Suppressor macrophage treated with lipopolysaccharide for 1 hour (primary cell): ENCODE measurements at places on chromosomes 7 and 10.

DNA sequence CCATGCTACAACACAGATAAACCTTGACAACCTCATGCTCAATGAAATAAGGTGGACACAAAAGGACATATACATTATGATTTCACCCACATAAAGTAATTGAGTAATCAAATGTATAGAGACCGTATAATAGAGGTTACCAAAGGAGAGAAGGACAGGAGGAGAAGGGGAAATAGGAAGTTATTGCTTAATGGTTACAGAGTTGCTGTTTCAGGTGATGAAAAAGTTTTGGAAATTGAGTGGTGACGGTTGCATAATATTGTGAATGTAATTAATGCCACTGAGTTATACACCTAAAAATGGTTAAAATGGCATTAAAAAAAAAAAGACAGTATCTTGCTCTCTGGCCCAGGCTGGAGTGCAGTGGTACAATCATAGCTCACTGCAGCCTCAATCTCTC lies 1.5 kb upstream of the OGDH start:
- no peak for DNase-seq

DNA sequence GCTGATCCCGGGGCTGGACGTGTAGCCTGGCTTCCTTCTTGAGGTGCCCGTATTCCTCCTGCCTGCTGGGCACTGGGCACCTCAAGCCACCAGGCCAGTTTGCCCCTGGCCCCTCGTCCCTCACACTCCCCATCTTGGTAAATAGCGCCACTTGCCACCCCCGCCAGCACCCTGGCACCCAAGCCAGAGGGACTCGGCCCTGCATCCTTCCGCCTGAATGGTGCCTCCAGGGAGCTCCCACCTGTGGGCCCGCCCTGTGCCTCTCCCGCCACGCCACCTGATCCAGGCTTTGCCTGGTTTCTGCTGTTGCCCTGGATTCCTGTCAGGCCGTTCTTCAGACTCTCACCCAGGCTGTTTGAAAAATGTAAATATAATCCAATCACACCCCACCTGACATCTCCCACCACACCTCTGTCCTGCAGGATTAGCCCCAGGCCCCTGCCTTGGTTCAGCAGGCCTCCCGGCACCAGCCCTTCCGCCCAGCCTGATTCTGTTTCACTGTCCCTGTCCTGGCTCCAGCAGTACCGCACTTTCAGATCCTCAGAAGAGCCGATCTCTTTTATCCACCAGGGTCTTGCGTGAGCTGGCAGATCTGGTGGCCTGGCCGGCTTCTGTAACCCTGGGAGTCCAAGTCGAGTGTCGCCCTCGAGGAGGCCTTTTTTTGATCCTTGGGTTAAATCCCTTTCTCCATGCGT lies 33.8 kb downstream of the WIPI2 start:
- no peak for DNase-seq

DNA sequence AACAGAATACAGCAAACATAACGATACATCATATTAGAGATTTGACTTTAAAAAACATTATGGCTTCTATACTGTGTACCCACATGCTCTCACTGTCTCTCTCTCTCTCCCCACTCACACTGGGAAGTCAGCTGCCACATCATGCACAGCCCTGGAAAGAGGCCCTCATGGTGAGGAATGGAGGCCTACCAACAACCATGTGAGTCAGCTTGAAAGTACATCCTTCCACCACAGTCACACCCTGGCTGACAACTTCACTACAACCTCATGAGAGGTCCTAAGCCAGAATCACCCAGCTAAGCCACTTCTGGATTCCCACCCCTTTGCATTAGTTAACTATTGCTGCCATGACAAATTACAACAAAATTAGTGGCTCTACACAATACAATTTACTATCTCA lies 23.3 kb upstream of the GPR22 start:
- no peak for DNase-seq

DNA sequence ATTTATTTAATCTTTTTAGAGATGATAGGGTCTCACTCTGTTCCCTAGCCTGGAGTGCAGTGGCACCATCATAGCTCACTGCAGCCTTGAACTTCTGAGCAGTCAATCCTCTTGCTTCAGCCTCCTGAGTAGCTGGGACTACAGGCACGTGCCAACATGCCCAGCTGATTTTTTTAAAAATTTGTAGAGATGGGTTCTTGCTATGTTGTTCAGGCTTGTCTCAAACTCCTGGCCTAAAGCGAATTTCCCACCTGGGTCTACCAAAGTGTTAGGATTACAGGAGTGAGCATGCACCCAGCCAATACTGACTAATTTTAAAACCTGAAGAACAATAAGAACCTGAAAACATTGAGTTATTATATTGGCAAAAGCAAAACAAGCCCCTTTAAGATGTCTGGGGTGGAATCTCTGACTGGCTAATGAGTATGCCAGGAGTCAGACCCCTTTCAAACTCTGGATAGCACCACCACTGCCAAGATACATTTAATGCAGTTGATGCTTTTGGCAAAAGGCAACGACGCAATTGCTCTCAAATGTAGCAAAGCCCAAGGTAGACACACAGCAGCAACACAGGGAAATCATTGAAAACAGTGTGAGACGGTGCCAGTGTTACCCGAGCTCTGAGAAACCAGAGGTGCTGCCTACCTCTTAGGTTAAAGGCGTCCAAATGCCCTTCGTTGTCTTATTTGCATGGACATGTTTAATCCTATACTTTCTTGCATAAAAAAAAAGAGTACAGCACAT lies 40.7 kb upstream of the TOMM7 start:
- DNase-seq = no peak

GRCh38 chr7:27161721-27162560 lies 3.4 kb downstream of the HOXA9 start:
- DNase-seq = no peak

- peak; percentile 2 for DNase-seq
Measured at GRCh38 chr7:144936314-144936713, 100.5 kb upstream of the TPK1 start.

DNA sequence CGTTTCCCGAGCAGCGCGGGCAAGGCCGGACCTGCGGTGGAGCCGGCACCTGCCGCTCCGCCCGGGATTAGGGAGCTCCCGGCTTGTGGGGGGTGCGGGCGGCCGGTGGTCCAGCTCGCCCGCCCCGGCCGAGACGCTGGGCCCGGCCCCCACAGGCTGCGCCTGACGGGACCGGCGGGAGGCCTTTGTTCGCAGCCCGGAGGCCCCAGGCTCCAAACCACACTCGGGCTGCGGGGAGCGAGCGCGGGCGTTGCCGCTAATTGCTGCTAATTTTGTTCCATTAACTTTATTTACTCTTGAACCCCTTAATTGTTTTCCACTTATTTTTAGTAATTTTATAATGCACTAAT lies 9.6 kb downstream of the UNCX start:
- DNase-seq = no peak

DNA sequence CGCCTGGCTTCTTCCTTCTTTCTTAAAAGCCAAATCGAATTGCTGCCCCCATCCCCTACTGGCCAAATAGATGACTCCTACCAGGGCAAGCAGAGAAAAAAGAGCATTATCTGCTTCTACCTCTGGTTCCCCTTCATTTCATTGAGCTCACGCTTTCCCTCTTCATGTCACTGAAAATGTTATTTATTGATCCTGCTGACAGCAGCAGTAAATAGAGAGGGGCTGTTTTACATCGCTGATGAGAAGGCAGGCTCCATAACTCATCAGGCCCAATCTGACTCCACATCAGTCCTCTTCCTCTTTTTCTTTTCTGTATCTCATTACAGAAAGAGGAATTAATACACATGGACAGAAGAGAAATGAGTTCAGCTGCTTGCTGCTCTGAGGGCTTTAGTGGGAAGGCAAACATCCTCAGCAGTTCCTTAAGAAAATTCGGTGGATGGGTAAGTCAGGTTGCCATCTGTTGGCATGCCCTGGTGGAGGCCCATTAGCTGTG lies 904.1 kb downstream of the KCNMA1 start:
- no peak for DNase-seq

DNA sequence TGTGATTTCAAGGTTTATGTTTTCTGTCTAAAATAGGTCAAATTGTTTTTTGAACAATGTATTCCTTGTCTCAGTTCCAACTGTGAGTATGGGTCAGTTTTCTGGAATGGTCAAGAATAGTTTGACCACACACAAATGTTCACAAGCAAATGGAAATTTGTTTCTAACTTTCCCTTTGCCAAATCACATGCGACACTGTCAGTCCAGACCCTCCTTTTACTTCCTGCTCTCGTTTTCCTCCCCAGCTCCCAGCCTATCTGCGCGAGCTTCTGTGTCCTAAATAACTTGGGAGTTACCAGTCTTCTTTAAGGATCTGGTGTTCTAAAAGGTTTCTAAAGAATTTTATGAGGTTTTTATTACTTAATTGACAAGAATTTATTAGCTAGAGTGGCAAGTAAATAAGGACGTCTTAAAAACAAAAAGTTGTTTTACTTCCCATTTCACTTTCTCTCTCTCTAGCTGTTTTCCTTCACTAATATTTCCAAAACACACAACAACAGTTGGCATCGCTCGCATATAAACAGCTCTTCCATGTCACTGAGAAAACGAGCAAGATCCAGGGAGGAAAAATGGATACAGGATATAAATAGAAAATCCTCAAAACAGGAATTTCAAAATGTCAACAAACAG lies 266.1 kb upstream of the KLF6 start:
- DNase-seq = peak; percentile 72

DNA sequence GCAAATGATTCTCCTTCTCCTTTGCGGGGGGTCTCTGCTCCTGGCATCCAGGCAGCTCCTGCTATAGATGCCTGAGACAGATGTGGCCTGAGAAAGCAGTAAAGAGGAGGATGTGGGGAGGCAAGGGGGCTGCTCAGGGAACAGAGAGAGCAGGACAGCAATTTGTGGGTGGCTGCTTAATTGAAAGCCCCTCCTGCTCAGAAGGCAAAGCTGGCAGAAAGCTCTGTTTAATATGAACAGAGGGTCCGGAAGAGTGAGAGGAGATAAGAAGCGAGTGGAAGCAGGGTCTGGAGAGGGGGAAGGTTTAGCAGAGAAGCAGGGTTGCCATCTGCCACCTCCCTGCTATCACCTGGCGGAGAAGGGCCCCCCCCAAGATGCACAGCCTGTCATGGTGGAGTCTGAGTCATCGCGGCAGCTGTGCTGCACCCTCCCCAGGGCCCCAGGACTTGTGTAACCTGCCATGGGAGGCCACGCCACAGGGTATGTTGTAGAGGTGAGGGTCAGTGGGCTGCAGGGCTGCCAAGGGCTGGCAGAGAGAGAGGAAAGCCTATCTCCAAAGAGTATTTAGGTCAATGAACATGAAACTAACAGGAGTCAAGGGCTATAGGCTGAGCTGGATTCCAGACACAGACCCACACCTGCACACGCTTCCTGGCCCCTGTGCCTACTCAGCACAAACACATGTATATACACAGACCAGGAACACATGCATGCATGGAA lies 1109.8 kb upstream of the AUTS2 start:
- DNase-seq = no peak

DNA sequence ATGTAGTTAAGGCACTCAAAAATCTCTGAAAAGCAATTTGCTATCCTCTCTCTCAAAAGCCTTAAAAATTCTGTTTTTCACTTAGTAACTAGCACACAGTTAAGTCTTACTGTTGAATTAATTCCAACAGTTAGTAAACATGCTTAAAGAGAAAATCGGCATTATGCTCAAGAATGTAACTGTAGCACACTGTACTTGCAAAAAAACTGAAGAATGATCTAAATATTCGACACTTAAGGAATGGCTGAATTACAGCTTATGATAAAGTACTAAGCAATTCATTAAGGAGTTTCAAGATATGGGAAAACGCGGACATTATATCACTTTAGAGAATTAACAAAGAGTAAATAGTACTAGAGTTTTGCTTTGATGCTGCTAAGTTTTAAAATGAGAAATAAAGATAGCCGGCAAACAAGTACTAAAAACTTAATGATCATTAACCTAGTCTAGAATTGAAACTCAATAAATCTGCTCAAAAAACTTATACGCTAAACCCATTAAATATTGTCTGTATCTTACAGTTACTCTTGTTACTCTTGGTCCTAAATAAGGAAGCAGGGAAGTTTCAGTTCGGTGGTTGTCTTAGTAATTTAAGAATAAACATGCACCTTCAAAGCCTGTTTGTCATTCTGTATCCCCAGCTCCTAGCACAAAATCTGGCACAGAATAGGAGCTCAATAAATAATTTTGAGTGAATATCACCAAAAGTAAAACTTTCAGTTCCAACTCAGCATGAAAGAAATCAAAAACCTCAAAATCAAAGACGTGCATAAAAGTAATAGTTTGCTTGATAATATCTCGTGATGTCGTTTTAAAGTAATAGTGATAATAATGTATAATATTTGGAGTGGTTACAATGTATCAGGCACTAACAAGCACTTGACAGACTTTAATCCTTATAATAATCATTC lies 1.2 kb downstream of the TRDMT1 start:
- peak; percentile 45 for DNase-seq

DNA sequence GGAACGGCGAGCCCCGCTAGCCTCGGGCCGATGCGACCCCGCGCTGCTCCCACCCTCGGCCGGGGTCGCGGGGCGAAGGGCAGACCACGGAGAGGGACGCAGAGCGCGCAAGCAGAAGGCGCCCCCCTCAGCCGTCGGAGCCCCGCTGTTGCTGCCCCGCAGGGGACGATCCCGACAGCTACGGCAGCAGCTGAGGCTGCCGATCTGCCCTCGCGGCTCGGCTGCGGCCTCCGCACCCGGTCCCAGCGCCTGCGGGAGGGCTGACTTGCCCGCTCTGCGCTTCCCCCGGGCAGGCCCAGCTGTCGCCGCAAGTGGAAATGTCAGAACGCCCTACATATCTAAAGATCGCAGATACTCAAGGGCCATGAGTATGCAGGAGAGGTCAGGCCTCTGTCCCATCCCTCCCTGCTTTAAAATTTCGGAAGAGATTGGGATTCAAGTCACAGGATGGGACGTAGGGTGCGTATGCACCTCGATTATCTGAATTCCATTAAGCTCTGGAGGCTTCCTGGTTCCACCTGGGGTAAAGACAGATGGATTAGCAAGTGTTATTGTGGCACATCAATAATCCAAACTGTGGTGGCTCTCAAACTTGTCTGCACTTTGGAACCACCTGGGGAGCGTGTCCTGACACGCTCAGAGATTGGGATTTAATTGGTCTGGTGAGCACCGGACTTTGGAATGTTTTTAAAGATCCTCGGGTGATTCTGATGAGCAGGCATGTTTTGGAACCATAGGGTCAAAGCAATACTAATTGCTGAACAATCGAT lies at the start of gene CRPPA:
TSS of gene CRPPA (minus strand) at position 206 of the 770 bp plus-strand sequence. CDS start 216 bp downstream, outside the sequence.
- peak; percentile 47 for DNase-seq

DNA sequence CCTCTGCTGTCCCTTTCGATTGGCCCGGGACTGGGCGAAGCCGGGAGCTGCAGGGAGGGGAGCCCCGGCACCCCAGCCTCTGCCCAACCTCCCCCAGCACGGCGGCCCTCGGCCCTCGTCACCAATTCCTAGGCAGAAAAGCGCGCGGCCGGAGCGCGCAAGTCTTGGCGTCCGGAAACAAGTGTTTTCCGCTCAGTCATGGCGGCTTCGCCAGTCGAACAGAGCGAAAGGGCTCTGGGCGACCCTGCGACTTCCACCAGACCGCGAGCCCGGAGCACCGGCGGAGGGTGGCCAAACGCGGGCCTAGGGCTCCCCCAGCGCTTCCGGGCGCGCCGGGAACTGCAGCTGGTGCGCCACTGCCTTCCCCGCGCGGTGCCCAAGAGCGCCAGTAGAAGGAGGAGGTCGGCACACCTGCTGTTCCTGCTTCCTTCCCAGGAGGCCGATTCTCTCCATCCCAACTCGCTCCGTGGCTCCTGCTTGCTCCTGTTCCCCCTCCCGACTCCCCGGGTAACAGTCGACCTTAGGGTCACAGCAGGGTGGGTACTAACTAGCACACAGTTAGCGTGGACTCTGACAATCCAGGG lies 729.9 kb downstream of the ZWINT start:
- DNase-seq = peak; percentile 17

- DNase-seq = no peak
Measured at GRCh38 chr7:2100278-2101208, 132.2 kb downstream of the MAD1L1 start.
